Putamen (tissue), 1 donor: ENCODE measurements at places on chromosomes 1 and 21.

DNA sequence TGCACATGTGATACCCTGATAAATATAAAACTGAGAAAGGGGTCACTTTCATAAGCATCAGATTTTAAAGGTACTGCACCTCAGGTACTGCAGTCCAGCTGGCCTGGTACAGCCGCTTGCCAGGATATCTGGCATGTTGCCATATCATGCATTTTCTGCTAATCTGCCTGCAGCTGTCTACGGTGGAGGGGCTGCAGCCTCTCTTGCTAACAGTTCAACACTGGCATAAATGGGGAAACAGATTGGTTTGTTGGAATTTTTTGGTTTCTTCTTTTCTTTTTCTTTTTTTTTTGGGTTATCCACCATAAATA, 71.5 kb downstream of the MIS18A start:
- no peak for DNase-seq

- DNase-seq, result peak; percentile 16
These were observed 121.7 kb upstream of the KIAA0040 start for GRCh38 chr1:175314300-175314699.

DNA sequence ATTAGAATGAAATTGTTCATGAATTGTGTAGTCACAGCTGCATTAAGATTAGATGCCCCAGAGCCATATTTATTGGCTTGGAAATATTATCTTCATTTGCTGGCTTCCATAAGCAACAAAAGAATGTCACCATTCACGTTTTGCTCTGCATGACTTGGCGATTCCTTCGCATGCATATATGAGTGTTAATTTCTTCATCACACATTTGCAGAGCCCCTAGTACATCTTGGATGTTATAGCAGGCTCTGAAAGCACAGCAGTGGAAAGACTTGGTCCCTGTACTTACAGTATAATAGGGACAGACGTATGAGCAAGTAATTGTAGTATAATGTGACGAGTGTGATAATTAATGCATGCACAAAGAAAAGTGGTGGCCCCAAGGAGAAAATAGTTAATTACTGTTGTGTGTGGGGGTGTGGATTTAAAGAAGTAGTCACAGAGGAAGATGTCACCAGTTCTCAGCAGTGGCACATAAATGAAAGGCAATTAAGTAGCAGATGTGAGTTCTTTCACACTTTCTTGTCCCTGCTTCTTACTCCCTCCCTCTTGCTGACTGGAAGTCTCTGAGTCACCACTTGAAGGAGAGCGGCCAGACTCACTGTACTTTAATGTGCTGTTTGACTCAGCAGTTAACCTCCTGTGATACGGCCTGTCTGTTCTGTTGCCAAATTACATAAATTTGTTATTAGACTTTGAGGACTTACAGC, 21.0 kb downstream of the S100A10 start:
- DNase-seq, result no peak

DNA sequence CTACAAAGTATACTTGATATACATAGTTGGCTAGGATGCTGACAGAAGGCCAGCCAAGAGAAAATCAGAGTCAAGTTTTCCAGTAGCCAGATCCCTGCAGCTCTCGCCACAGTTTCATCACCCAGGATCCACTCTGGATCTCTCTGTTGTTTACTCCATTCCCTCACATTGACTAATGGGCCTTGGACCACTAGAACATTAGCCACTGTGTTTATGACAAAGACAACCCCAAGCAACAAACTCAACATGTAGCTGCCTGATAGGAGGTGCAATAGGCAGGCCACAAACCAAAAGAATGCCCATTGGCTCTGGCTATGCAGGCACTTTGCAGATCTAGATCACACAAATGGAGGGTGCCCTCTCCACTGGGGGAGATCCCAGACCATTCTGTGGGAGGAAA, 44.2 kb downstream of the ARHGEF11 start:
- no peak for DNase-seq

GRCh38 chr1:172244865-172245264, 175.6 kb upstream of the C1orf105 start:
- DNase-seq, result no peak

GRCh38 chr1:226185141-226186036, 1.2 kb downstream of the ACBD3 start:
- no peak for DNase-seq

DNA sequence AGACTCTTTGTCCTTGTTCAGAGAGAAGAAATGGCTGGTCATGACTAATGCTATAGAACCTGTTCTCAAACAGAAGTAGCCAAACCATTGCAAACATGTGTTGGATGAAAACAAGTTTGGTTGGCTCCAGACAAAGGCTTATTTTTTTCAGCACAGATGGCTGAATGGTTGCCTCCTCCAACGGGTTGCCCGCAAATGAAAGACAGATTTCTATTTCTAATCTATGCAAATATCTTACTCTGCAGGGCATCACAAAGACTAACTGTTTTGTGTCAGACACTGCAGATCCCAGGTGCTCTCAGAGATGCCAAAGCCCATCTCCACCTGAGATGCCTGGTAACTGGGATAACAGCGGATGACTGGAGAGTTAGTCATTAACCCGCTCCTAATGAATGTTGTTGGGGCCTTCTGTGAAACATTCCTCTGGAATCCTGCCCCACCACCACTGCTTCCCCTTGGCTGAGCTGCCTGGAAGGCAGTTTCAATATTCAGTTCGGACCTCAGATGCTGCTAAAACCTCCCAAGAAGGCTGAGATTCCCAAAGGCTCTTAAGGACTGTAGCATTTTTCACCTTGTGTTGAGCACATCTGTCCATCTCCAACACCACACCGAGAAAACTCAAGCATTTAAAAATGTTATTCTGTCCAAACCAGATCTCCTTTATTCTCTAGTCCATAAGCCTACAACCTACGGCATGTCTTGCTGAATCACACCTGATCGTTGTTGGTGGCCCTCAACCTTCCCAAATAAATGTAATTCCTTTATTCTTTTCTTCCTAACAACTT, 104.4 kb downstream of the PTPN14 start:
- peak; percentile 17 for DNase-seq

DNA sequence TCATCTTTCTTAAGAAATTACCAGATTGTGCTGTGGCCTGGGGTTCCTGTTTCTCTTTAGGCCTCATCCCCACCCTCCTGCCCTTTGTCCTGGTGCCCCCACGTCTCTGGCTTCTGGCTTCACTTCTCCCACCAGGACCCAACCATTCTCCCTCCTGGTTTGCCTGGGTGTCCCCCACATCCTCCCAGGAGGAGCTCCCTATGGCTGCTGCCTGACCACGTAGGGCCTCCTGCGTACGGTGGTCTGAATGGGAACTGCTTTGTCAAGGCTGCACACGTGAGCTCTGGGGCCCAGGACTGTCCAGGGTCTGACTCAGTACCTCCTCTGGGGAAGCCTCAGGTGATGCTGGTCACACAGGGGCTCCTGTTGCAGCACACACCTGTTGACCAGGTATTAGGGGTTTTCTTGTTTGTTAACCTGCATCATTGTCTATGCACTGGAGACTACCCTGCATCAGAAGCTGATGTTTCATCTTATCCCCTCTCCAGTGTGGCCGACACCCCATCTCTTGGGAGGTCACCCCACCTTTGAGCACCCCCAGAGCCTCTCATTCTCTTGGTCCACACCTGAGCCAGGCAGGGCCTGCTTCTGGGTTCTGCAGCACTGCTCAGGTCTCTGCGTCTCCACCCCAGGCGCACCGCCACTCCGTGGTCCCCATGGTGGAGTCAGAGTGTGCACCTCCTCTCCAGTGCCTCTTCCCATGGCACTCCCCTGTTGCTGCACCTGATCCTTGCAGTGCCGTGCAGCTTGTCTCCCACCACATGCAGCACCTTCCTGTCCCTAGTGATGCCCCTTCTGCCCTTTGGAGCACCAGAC, 65.8 kb downstream of the S100B start:
- no peak for DNase-seq
